ENCODE measurements at places on chromosomes 4 and X. TPM values are rescaled to one million over a fixed set of nuclear protein-coding genes. Genes with fewer than 3 reads are reported as not detected.

Gene F8A3
- polyA plus RNA-seq: 1.2 TPM

Gene CTAG1A
- not detected for polyA plus RNA-seq

DNA sequence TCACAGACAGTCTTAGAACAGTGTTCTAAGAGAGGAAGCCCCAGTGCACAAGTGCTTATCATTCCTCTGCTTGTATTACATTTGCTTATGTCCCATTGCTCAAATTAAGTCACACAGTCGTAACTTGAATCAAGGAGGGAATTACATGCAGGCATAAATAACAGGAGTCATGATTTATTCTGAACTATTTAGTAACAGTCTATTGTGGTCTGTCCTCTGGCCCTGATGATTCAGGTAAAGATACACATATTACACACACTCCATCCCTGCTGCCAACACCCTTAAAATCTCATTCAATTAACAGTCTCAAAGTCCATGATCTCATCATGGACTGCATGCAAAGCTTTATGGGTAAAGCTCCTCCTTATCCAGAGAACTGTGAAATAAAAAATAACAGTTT, 60.1 kb downstream of the GRIA2 start:
- H3K4me1 ChIP-seq: no peaks in the 10 kb centered on the region
- H3K4me3 ChIP-seq: no peak overlapping the region
- no peak overlapping the region for H3K27ac ChIP-seq

Gene GAGE2A
- not detected for polyA plus RNA-seq

- no peak overlapping the region for H3K27ac ChIP-seq
- no peaks in the 10 kb centered on the region for H3K36me3 ChIP-seq
- DNase-seq: no peak
- no peaks in the 10 kb centered on the region for H3K4me1 ChIP-seq
- H3K27me3 ChIP-seq: no peaks in the 10 kb centered on the region
Measured at GRCh38 chr4:113445286-113445685, 316.3 kb downstream of the CAMK2D start.

Gene GLRA3
- polyA plus RNA-seq: 0.30 TPM
